ENCODE measurements at places on chromosomes 11 and 22. TPM values are rescaled to one million over a fixed set of nuclear protein-coding genes. Genes with fewer than 3 reads are reported as not detected.

GRCh38 chr11:118370774-118371173 is 11.4 kb downstream of the UBE4A start:
- no peak for DNase-seq

Gene OR4D5
- polyA plus RNA-seq: not detected

DNA sequence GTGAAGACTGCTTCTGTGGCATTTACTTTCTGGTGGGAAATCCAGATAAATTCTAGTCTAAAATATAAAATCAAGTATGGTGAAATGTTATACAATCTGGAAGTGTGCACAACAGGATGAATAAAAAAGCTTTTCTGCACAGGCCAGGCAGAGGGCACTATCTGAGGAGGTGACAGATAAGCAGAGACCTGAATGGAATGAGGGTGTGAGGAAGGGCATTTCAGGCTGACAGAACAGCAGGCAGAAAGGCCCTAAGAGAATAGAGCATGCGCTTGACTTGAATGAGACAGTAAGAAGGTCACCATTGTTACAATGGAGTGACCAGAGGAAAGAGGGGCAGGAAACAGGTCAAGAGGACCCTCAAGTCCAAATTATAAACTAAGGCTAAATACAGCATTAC is 33.6 kb upstream of the FNBP4 start:
- no peak for DNase-seq

DNA sequence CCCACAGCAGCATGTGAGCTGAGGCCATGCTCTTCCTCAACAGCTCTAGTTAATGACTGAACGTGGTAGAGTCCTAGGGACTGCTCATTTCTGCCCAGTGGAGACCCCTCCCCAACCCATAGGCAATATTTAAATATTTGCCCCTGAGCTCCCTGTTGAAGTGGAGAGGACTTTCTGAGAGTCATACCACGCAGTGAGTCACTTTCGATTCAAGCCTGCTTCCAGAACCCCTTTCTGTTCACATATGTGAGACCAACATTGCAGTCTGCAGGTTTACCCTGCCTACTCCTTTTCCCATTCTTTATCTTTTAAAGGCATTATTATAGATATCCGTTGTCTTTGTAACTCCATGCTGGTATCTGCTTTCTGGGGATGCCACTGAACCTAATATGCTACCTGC is 946.3 kb downstream of the JRKL start:
- DNase-seq: no peak

- no peak for DNase-seq
Measured at GRCh38 chr22:48531761-48532435, 1295.8 kb downstream of the BRD1 start.
